ENCODE measurements at places on chromosomes 16 and 17.
A peak's percentile ranks its signal among the peaks of the same experiment; 100 is the strongest.

DNA sequence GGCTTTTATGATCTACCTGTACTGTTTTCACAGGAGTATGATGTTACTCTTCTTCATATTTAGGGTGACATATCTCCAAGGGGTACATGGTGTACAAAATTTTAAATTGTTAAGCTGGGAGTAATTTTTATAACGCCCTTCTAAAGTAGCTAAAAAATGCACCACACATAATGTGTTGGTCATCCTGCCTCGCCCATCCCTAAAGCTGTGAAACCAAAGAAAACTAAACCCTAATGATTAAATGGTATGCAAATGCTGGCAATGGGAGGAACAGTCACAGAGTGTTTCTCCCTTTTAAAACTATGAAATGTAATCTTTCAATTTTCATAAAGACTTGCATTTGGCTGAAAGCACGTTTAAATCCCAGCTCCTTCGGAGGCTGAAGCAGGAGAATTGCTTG is 2.0 kb upstream of the KRT24 start:
- DNase-seq: no peak

DNA sequence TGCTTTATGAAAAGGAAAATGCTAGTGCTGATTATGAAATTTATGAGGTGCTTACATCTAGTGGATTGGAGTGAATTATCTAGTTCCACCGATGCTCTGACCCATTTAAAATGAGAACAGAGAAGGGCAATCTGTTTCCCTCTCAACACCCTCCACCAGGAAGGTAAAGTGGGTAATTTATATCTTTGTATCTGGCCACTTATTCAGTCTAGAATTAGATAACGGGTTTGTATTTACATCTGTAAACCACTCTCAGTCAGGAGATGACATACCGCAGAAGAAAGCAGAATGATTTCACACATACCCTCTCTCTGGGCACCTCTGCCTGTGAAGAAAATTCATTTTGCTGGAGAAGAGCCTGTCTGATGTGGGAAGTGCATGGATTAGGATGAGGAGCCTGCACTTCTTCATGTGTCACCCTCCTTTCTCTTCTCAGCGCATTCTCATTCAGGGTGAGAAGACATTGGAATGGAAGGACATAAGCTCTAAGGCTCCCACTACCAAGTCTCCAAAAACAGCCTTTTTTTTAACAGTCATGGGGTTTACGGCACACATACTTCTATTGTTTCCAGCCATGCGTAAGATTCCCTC is 646.7 kb upstream of the SALL1 start:
- DNase-seq: no peak

GRCh38 chr16:9053006-9053601 is 38.3 kb upstream of the HAPSTR1 start:
- DNase-seq: no peak

- no peak for DNase-seq
Observed at GRCh38 chr17:81517009-81517338, 4.4 kb upstream of the ACTG1 start.

- no peak for DNase-seq
Observed at GRCh38 chr17:7742729-7743128, 25.2 kb downstream of the DNAH2 start.

DNA sequence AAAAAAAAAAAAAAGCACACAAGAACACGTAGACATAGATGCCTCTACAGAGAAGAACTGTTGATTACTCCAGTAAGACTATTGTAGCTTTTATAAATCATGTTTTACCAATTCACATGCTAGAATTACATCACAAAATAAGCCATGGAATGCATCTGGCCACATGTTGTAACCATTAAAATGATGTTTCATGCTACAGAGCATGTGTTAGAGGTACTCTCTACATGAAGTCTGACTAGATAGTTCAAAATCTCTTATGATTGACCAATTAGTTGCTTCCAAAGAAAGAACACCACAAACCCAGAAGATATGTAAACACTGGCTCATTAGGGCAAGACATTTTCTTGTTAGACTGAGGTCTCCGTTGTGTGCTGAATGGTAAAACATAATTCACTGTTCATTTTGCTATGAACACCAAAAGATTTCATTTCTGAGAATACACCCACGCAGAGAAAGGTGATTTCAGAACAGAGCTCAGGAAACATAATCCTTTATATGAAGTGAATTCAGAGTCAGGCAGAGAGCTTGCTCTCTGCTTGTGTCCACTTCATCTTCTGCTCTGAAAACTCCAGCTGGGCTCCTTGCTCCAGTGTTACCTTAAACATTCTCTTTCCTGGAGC is 411.4 kb upstream of the SOX9 start:
- no peak for DNase-seq

- peak; percentile 57 for DNase-seq
Observed at GRCh38 chr16:75433732-75434413, 570 bp upstream of the CFDP1 start.

- DNase-seq: no peak
Observed at GRCh38 chr16:19912455-19913339, 28.0 kb upstream of the GPRC5B start.

DNA sequence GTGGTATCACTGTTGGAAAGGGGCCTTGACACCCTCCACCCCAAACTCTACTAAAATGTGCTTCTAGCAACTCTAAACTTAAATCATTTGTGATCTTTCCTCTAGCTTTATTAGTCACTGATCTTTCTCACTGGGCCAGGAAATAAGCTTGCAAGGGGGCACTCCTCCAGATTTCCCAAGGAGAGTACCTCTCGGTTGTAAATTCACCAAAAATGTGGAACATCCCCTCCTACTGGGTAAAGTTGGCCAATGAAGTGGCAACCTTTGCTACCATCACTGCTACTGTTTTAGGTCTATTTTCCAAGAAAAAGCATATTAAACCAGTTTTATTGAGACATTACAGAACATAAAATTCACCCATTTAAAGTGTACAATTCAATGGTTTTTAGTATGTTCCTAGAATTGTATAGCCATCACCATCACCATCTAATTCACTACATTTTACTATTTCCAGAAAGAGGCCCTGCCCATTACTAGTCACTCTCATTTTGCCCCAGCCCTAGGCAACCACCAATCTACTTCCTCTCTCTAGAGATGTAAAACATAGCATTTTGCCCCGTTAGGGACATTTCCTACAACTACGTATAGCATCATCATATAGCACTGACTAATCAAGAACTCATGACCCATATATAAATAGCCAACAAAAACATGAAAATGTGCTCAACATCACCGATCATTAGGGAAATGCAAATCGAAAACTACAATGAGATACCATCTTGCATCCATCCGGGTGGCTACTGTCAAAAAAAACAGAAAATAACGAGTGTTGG is 44.6 kb upstream of the ADCY9 start:
- DNase-seq: no peak

DNA sequence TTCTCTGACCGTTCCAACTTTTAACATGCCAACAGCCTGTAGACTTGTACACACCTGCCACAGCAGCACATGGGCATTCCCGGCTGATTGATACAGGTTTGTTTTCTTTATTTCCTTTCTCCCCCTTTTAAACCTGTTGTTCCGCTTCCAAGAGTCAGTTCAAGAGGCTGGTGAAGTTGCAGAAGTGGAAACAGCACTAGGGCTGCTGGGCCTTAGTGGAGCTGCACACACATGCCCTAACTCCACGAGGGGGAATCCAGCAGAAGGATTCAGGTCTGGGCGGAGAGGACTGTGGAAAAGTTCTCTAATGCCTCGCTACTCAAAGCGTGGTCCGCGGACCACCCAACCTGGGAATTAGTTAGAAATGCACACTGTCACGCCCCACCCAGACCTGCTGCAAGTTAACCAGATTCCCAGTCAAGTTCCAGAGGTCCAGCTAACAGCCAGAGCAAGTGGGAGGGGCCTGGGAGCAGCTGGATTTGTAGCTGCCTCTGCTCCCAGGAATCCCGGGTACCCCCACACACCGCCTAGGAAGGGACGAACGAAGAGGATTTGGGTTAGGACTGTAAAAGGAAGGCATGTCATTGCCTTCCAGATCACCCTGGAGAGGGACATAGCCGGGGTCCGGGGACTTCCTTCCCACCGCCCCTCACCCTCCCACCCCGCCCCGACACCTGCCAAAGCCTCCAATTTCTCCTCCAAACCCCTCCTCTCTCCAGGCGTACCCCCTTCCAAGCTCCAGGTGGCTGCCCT is 542 bp downstream of the SLC39A11 start:
- DNase-seq: no peak

DNA sequence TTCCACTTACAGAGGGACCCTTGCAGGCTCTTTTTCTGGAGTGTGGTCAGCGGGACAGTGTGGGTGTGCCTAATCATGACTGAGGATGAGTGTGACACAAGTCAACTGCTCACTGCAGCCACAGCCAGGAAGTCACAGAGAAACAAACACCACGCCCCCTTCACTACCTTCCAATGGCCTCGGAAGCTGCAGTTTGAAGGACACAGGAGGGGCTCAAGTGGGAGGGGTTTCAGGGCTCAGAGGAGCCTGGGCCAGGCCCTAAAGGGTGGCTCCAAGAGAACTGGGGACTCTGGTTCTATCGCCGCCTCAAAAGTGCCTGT is 116.2 kb upstream of the SDK2 start:
- no peak for DNase-seq

- DNase-seq: no peak
Observed at GRCh38 chr17:72542317-72542716, 421.5 kb downstream of the SOX9 start.

DNA sequence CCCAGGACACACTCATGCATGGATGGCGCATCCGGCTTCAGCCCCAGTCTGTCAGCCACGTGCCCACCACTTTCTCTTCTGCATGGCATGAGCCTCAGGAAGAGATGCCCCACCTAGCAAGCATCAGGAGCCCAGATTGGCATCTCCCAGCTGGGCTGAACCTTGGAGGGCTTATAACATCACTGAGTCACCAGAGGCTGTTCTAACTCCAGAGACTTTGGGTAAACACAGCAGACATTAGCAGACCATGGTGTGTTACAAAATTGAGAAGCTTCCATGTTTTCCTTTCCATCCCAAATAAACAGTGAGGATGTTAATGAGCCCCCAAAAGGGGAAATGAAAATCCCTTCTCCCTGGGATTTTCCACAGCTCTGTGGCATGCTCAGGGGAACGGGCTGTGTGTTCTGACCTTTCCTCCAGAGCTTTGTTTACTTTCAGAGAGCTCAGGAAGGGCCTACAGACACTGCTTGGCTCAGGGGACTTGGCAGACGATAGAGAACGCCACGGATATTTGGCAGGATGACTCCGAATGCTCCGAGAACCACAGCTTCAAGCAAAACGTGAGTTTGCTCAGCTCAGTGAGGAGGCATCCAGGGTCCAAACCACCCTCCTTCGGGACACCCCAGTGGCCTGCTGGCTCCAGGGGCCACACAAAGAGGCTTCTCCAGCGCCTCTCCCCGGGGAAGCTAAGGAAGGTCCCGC is 16.5 kb downstream of the GLP2R start:
- no peak for DNase-seq
